ENCODE measurements at places on chromosomes 7 and 10.

DNA sequence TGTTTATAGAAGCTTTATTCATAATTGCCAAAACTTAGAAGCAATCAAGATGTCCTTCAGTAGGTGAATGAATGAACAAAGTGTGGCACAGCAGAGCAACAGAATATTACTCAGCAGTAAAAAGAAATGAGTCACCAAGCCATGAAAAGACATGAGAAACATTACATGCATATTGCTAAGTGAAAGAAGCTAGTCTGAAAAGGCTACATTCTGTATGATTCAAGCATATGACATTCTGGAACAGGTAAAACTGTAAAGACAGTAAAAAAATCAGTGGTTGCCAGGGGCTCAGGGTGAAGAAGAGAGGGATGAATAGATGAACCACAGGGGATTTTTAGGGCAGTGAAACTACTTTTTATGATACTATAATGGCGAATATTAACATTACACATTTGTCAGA is 80.9 kb upstream of the APBB1IP start:
- peak; percentile 66 for DNase-seq

DNA sequence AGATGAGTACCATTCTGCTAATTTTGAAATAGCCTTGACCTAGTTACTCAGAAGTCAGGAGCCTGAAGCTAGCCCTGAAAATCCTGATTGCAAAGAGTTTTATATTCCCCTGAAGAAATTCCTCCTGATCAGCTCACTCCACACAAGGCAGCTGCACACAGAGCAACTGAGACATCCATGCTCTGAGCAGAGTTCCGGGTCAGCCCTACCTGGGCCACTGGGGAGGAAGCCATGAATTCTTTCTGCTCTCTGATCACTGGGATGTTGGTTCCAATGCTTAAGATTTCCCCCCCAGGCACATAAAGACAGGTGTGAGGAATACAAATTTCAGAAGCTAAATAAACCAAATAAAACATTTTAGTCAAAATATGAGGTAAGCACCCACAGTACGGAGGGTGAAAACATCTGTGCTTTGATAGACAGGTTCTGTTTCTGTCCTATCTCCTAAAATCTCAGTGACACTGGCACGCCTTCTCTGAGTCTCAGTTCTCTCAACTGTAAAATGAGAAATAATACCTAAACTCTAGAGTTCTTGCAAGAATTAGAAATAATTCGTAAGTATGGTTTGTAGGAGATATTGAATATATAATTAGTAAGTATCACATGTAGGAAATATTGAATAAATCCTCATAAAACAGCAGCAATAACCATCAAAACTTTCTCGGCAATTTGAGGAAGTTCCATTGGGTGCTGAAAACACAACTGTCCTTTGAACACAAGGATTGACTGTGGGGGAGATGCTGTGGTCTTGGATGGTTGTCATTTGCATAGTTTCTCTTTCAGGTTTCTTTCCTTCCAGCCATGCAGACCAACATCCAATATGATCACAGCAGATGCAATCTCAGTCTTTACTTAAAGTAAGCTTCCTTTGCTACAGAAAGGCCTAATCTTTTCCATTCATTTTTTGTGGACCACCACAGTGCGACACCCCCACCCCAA is 133.0 kb upstream of the TNS3 start:
- DNase-seq, result no peak

- DNase-seq, result peak; percentile 43
These were observed 154.8 kb upstream of the PRSS58 start for GRCh38 chr7:142412551-142413193.

- no peak for DNase-seq
These were observed 766.3 kb downstream of the DNAJB9 start for GRCh38 chr7:109335951-109336350.

DNA sequence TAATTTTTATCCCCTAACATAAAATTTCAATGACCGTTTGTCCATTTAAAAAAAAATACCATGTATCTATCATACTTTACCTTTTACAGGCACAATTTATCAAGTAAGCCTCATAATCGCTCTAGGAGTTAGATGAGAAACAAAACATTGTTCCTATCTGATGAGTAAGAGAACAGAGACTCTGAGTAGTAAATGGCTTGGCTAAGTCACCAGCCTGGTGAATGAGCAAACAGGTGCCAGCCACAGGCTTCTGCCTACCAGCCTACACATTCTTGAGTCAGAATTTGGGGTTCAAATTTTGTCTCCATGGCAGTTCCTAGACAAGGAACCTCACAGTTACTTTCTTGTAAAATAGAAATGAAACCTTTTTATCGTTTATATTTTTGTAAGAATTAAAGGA is 235.4 kb downstream of the HGF start:
- no peak for DNase-seq

GRCh38 chr7:155587486-155587885 is 41.1 kb upstream of the CNPY1 start:
- no peak for DNase-seq

- DNase-seq, result no peak
These were observed 30.5 kb upstream of the GNAT3 start for GRCh38 chr7:80542398-80542797.

- DNase-seq, result no peak
These were observed 145.4 kb downstream of the LRRC4 start for GRCh38 chr7:127885843-127886242.

GRCh38 chr7:36659172-36659516 is 65.2 kb downstream of the AOAH start:
- DNase-seq, result no peak

GRCh38 chr10:3772361-3773171 is 12.4 kb downstream of the KLF6 start:
- DNase-seq, result no peak

GRCh38 chr10:21505711-21506278 is 19.7 kb downstream of the SKIDA1 start:
- no peak for DNase-seq

DNA sequence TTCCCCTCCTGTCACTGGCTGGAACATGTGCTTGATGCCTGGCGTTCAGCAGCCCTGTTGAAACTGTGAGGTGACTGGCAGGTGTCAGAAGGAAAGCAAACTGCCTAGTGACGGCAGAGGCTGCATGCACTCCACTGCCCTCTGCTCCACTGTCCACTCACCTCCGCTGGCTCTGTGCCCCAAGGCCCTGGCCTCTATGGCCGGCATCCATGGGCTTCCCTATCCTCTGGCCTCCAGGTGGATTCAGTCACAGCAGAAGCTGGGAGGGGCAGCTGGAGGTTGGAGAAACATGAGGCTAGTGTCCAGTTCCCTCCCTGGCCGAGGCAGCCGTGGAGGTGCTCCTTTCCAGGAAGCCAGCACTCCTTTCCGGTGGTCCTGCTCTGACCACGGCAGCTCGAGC is 31.2 kb upstream of the INSIG1 start:
- DNase-seq, result no peak

GRCh38 chr10:124792998-124793352 is 1.3 kb upstream of the EEF1AKMT2 start:
- no peak for DNase-seq

DNA sequence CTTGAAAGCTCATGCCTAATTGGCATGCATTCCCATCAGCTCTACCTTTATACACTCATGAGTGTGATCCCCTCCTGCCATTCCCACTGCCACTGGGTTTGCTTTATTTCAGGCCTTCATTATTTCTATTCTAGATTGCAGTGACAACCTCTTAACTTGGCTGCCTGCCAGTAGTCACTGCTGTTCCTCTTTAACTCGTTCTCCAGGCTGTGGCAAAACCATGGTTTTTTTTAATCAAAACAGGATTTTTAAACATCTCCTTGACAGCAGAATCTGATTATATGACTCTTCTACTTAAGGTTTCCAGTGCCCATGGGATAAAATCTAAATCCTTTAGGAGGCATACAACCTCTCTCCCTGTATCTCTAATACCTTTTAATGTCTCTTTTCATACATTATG is 223.7 kb upstream of the PCDH15 start:
- no peak for DNase-seq

- DNase-seq, result no peak
These were observed 15.9 kb downstream of the XRCC2 start for GRCh38 chr7:152660021-152660420.

DNA sequence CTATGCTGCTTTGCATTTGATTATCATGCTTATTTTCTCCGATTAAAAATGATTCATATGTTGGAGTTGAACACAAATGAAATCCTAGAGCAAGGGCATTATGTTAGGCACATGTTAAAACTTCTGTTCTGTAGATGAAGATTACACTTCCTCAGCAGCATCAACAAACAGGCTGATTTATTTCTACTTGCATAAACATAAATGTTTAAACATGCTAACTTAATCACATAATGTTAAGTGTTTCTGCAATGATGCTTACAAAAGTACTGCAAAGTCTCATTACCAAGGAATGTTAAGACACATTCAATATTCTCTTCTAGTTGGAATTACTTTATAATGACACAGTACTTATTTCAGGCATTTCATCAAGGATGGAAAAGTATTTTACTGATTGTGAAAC is 770.8 kb downstream of the ANKRD7 start:
- DNase-seq, result no peak

DNA sequence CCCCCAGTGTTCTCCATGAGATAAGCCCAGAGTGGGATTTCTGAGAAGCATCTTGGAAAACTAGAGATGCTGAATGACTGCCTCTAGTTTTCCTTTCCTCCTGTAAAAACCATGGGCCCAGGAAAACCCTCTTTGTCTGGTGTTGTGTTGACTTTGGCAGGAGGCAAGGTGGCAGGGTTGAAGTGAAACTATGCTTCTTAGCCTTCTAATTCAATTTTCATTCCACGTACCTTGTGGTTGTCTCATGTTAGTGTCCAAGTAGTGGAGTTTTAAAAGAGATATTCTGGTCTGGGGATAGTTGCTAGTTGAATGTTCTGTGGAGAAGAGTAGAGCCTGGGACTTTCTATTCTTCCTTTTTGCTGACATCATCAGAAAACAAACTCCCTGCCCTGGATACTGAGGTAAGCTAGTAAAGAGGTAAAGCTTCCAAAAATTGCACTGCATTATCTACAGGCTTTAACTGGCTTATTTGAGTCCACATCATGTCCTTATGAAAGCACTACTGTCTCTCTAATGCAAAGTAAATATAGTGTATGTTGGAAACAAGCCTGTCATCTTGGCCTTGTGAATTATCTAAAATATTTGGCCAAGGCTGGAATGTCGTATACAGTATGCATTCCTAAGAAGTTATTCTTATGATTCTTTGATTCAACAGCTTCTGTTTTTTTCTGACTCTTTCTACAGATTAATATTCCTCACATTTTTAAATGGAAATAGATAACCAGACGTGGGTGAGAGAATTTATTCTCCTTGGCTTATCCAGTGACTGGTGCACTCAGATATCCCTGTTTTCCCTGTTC is at the start of gene OR2F2:
Gene OR2F2 (plus strand): TSS at position 708 of the 800 bp plus-strand sequence. CDS start 0 bp downstream, at position 708.
- DNase-seq, result no peak

DNA sequence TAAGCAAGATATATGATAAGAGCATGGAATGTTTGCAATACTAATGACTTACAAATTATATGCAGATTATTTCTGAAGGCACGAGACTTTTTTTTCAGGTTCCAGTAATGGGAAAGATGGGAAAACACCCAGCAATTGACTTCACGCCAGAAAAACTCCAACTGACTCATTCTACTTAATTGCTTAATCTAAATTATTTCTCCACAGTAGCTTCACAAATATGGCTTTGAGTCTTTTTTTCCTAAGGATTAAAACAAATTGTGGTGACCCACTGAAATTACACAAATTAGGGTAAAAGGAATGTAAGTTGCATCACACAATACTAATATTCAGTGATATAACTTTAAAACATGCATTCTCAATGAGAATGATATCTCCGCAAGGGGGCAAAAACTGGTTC is 138.7 kb downstream of the GNAI1 start:
- no peak for DNase-seq

DNA sequence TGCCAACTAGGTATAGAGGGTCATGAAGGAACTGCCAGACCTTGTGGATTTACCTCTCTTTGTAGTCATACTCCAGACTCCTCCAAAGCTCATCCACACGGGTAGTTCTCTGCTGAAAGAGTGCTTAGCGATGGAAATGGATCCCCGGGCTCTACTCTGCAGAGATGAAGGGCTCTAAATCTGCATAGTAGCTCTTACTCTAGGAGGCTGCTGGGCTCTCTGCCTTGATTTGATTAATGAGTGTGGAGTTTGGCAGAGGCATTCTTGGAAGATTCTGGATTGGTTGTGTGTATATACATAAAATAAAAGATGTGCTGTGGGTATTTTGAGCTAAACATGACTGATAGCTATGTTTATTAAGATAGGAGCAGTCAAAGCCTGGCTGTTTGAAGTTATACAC is 21.3 kb upstream of the CPXM2 start:
- DNase-seq, result no peak

DNA sequence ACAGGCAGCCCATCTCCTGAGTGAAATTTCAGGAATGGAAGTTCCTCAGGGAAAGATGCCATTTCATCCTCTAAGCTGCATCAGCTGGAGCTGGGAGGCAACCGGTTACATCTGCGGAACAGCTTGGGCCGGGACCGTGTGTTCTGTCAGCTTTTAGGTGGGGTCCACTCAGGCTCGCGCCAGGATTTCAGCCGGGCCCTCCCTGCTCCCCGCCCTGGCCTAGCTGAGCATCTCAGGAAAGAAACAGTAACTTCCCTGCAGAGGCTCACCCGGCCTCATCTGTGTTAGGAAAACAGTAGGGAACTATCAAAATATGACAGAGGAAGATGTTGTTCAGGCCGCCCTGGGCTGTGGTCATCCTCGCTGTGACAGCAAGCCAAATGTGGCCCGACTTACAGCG is 110.4 kb downstream of the TRIL start:
- DNase-seq, result no peak

GRCh38 chr7:2321020-2321419 is 6.8 kb upstream of the SNX8 start:
- no peak for DNase-seq

DNA sequence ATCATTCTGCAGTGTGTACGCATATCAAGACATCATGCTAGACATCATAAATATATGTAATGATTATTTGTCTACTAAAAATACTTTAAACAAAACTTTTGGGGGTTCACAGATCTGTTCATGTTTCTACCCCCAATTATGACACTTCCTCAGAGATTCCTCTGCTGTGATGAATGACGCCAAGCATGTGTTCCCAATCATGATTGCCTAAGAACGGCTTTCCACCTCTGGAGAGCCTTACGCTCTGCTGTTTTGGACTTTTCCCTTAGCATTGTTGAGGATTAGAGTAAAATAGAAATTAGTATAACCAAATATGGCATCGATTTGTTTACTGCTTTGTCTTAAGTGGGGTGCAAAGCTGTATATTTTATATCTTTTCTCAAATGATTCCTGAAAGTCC is 236.3 kb upstream of the IGFBP3 start:
- no peak for DNase-seq

DNA sequence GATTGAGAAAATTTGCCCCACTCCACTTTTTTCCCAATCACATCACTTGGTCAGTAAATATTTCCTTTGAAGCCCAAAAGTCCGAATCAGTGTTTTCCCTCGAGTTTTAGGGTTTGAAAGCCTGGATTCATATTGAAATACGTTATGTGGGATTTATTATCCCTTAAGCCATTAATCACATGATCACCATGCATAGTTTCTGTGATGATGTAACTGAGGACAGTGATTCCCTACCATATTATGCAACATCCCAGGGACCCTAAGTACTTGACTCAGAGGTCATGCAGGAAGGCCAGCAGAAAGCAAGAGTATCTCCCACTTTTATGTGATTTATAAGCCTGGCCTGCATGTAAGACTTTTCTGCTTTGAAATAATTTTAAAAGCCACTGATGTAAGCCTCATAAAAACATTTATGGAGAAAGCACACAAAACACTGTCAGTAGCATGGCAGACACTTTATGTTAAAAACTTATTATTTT is 630.6 kb upstream of the ZWINT start:
- DNase-seq, result no peak
